ENCODE measurements at places on chromosomes 3 and 15.

DNA sequence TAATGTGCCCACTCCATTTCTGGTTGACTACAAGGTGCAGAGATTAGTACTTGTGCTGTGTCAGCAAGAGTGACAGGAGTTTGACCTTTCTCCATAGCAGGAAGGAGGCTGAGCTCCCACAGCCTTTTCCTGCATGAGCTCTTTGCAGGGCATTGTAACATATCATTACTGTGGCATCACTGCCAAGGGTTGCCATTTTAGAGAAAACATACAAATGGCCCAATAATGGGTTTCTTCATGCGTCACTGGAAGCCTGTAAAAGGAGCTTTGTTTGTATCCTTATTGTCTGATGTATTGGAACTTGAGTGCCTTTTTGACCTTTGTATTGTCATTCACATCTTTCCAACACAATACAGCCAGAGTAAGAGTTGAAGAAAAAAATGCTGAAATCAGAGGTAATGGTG, 323.0 kb upstream of the CDIN1 start:
- DNase-seq: no peak

- no peak for DNase-seq
Measured at GRCh38 chr3:133855002-133855370, 40.7 kb downstream of the RAB6B start.

DNA sequence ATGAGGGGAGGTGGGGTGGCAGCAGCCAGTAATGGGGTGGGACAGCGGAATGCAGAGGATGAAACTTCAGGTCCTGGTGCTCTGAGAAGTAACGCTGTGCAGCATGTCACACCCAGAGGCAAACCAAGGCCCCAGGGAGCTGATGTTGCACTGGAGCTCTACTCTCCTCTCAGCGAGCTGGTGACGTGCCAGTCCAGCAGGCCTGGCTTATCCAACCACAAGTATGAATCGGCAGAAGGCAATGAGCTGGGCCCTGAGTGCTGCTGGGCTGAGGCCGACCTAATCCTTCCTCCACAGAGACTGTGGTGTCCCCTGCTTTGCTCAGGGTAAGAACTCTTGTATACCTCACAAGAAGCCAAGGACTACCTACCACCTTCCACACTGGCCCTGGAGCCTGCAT, 30.5 kb downstream of the CD86 start:
- DNase-seq: no peak

- DNase-seq: no peak
Measured at GRCh38 chr3:63304421-63304820, 26.3 kb downstream of the SYNPR start.

DNA sequence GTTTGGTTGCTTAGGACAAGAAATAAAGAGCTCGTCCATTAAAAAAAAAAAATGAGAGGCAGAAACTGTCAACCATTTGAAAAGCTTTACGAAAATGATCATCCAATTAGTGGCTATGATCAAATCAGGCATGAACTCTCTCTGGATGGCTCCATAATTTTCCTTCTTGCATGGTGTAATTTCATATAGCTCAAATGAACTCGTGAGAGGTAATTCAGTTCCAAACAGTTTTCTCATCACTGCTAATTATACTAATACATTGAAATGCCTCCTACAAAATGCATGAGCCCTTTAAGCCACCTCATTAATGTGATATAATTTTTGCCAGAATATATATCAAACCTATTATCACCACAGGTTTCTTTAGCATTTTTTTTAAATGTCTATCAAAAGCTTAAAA, 239.5 kb upstream of the MEIS2 start:
- DNase-seq: no peak

GRCh38 chr3:81823882-81824395, 62.5 kb upstream of the GBE1 start:
- no peak for DNase-seq

GRCh38 chr15:50267577-50267976, 2.1 kb upstream of the HDC start:
- no peak for DNase-seq

- DNase-seq: peak; percentile 67
Measured at GRCh38 chr3:53255775-53256703, at the start of gene TKT. TKT (minus strand) TSS chr3:53256022; CDS start chr3:53255942, 80 bp downstream.

GRCh38 chr3:45885979-45886705, at the start of gene CCR9:
CCR9 (plus strand) TSS chr3:45886543; CDS start chr3:45894934, 8,391 bp downstream.
- DNase-seq: no peak

- no peak for DNase-seq
Measured at GRCh38 chr3:194730365-194730764, 44.7 kb downstream of the FAM43A start.

- DNase-seq: peak; percentile 70
Measured at GRCh38 chr15:77546050-77546501, 86.6 kb downstream of the LINGO1 start.

DNA sequence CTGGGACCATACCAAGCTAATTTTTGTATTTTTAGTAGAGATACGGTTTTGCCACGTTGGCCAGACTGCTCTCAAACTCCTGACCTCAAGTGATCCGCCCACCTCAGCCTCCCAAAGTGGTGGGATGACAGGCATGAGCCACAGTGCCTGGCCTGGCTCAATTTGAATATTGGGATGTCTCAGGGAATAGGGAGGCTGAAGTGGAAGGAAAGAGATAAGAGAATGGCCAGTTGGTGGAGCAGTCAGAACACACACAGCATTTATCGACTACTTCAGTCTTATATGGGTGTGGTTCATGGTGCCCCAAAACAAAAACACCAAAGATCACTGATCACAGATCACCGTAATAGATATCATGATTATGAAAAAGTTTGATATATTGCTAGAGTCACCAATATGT, 144.4 kb downstream of the GMNC start:
- DNase-seq: no peak

DNA sequence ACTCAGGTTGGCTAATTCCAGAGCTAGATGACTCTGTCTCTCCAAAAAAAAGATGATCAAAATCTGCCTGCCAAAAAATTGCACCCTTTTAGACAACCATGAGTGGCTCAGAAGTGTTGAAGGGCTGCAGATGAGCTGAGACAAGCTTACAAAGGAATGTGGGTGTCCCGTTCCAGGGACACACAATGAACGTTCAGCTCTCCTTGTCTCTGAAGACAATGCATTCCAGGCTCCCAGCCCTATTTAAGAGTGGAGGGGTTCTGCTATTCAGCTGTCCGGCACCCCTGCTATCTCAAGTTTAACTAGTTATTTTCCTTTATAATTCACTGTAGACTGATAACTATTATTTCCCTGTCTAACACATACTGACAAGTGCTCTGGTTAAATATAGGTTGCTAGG, 355.1 kb upstream of the WNT5A start:
- DNase-seq: no peak

GRCh38 chr3:161413127-161413854, 42.0 kb upstream of the SPTSSB start:
- DNase-seq: no peak

GRCh38 chr3:196700801-196701200, 11.2 kb downstream of the CEP19 start:
- no peak for DNase-seq

DNA sequence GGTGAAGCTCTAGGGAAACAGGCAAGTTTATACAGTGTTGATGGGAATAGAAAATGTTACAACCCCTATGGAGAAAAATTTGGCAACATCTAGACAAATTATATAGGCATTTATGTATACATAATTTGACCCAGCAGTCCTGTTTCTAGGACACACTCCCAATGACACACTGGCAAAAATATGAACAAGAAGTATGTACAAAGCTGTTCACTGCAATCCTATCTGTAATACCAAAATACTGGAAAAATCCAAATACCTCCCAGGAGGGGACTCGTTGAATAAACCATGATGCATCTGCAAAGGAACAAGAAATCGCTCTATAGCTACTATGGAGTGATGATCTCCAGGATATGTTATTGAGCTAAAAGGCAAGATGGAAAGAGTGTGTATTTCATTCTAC, 8.5 kb downstream of the BFSP2 start:
- no peak for DNase-seq

DNA sequence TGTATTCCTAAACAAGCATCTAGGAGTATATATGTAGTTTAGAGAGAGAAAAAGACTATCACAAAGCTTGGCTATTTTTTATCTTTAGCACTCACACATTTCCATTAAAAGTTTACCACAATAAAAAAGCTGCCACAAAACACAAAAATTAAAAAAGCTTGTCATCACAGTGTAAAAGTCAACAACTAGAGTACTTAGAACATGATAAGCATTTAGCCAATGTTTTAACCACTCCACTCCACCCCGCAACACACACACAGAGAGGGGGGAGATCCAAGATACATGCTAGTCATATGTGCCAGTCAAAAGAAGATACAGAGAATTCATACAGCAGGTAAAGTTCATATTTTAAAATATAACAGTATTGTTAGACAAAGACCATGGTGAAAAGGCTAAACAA, 79.7 kb downstream of the STAG1 start:
- DNase-seq: no peak

Measured in A549 (cell line).